ENCODE measurements at places on chromosomes 13 and 19. TPM values are rescaled to one million over a fixed set of nuclear protein-coding genes. Genes with fewer than 3 reads are reported as not detected.

DNA sequence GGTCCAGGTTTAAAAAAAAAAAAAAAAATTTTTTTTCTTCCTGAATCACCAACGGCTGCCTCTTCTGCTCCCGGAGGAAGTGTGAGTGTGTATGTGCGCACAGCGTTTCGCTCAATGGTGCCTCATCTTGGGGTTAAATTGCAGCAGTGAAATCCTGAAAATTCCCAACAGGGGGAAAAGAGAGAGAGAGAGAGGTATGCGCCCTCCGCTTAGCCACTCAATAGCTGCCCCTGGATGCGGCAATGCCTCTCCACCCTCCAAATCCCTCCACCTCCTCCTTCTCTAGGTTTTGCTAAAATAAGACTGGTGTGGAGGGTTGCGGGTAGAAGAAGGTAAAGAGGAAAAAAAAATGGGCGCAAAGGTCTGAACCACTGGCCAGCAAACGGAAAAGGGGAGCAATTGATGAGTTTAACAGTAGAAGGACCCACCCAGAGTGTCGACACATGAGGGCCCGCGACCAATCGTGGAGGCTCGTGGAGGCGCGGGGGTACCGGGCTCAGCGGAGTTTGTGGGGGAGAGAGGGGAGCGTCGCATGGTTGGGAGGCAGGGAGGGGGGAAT is 853 bp upstream of the CACNA1A start:
- no peak for DNase-seq

DNA sequence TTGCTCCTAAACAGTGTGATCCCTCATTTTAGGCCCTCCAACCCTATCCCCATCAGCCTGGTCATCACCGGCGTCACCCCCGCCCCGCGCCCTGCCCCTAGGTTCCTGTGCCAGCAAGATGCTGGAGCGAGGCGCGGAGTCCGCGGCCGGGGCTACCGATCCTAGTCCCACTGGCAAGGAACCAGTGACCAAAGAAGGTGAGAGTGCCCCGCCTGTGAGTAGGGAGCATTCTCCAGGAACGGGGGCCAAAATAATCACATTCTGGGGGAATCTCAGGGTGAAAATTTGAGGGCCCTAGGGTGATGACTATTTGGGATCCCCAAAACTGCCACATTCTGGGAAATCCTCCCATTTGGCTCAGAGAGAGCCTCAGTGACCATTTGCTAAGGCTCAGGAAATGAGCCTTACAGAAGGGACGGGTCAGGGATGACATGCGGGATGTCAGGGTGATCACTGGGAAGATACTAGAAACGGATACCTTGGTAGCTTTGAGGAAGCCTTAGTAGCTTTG is 1.4 kb downstream of the ZNF575 start:
- no peak for DNase-seq

- DNase-seq = no peak
Measured at GRCh38 chr13:108747843-108748242, 118.4 kb downstream of the MYO16 start.

DNA sequence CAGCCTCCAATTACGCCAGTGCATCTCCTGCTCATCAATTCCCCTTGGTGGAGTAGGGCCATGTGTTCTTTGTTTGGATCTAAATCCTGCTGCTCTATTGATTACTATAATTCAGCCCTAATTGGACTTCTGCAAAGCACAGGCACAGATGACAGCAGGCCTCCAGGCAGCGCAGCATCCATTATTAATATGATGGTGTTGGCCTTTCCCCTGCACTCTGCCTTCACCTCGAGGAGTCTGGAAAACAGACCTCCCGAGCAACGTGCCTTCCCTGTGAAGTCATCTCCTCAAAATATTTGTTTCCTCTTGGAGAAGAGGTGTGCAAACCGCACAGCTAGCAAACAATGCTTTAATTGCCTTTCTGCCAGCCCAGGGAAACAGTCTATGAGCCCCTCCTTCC is 92.5 kb downstream of the UQCRFS1 start:
- no peak for DNase-seq

- no peak for DNase-seq
Measured at GRCh38 chr13:23510979-23511735, 59.1 kb upstream of the TNFRSF19 start.

DNA sequence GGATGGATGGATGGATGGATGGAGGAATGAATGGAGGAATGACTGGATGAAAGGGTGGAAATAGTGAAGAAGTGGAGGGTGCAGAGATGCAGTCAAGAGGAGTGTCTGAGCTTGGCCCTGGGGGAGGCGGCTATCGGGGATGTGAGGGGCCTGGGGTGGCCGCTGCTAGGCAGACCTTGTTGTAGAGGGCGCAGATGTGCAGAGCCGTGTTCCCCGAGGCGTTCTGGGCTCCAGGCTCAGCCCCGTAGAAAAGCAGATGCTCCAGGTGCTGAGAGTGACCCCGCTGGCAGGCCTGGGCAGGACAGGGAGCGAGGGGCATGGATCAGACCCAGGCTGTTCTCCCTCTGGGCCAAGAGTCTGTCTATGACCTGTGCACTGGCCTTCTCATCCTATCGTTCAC is 8.4 kb downstream of the SHANK1 start:
- DNase-seq = no peak

GRCh38 chr13:111114362-111115060 is 599 bp upstream of the ARHGEF7 start:
- peak; percentile 91 for DNase-seq

DNA sequence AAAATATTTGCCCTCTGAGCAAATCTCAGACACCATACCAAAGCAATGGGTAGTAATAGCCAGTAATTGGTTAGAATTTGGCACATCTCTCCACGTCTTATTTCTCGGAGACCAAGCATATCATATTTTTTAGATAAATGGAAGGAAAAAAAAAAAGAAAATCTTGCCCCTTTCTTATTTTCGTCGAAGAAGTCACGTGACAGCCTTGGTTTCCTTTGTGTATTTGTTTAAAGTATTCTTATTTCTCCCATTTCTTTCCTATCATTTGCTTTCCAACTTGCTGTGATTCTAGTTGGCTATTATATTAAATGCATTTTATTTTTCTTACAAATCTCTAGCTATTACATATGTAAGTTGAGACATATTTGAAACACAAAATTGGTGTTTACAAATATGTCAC is 2155.9 kb downstream of the PCDH9 start:
- no peak for DNase-seq

GRCh38 chr13:51704399-51705313 is 99.3 kb downstream of the DHRS12 start:
- DNase-seq = peak; percentile 47

DNA sequence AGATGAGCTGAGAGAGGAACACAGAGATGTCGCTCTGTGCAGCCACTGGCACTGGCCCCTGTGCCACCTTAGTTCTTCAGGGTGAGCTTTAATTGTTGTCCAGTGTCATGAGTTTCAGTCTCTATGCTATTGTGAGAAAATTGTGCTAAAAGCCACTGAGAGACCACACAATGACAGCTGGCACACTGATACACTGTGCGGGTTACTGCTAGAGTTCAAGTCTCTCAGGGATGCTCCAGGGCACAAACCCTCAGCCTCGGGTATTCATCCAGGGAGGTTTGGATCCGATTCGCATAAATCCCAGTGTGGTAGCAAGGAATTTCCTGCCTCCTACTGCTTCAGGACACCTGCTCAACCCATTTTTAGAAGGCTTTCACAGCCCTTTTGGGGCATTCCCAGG is 68.1 kb upstream of the EDNRB start:
- no peak for DNase-seq

- no peak for DNase-seq
Measured at GRCh38 chr13:97512732-97513131, 78.8 kb downstream of the RAP2A start.

- DNase-seq = no peak
Measured at GRCh38 chr19:17420475-17420924, 653 bp downstream of the MVB12A start.

DNA sequence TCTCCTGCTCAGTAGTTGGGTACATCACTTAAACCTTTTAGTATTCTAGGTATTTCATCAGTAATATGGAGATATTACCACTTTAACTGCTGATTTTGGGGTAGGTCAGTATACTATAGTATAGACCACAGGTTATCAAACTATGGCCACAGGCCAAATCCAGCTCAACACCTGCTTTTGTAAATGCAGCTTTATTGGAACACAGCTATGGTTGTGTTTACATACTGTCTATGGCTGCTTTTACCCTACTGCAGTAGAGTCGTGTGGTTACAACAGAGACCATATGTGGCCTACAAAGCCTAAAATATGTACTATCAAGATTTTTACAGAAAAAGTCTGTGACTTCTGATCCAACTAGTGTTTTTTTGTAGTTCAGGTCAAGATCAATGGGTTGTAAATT is 10.3 kb downstream of the COG6 start:
- DNase-seq = no peak

- DNase-seq = no peak
Measured at GRCh38 chr13:38803531-38803930, 116.7 kb downstream of the FREM2 start.

GRCh38 chr19:40358773-40359172 is 10.3 kb downstream of the PLD3 start:
- DNase-seq = no peak

DNA sequence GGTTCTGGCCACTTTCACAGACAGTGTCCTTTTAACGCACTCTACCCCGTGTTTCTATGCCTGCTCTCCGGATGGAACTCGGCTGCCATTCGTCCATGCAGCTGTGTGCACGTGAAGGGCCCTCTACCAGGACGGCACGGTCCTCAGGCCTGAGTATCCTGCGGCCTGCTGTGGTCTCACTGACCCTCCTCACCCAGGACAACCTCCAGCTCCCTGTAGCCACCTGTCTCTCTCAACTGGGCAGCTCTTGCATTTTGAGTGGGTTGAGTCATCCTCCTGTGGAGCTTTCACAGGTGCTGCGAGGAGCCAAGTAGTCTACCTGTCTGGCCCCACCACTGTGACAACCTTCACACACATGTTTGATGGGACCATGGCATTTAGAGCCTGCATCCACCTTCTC is 321.7 kb upstream of the TSHZ3 start:
- DNase-seq = peak; percentile 87

- DNase-seq = no peak
Measured at GRCh38 chr19:11485245-11485837, 4.5 kb upstream of the ELAVL3 start.

- no peak for DNase-seq
Measured at GRCh38 chr19:46604781-46605355, 3.7 kb downstream of the CALM3 start.

DNA sequence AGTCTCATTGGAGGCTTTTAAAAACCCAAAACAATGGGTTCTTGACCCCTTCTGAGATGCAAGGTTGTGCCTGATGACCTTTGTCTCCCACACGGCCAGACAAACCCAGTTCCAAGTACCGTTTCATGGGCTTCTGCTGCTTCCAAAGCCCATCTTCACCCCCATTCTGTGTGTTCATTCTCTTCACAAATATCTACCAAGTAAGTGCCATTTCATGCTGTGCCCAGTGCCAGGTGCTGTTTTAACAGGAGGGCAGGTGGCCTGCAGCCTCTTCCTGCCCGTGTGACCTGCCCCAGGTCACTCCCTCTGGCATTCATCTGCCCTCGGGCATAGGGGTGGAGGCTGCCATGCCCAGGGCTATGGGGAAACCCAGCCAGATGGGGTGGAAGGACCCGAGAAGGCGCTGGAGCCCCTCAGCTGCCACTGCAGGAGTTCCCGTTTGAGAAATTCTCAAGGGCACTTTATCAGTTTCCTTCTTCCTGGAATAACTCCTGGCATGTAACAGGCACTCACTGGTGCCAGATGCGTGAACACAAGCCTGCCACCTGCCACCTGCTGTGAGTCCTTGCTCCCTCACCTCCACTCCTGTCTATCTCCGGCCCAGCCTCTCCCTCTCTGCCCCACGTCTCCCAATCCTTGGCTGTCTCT is 12.5 kb downstream of the CAPN12 start:
- no peak for DNase-seq

- DNase-seq = peak; percentile 91
Measured at GRCh38 chr13:113906571-113906970, 42.7 kb upstream of the GAS6 start.

DNA sequence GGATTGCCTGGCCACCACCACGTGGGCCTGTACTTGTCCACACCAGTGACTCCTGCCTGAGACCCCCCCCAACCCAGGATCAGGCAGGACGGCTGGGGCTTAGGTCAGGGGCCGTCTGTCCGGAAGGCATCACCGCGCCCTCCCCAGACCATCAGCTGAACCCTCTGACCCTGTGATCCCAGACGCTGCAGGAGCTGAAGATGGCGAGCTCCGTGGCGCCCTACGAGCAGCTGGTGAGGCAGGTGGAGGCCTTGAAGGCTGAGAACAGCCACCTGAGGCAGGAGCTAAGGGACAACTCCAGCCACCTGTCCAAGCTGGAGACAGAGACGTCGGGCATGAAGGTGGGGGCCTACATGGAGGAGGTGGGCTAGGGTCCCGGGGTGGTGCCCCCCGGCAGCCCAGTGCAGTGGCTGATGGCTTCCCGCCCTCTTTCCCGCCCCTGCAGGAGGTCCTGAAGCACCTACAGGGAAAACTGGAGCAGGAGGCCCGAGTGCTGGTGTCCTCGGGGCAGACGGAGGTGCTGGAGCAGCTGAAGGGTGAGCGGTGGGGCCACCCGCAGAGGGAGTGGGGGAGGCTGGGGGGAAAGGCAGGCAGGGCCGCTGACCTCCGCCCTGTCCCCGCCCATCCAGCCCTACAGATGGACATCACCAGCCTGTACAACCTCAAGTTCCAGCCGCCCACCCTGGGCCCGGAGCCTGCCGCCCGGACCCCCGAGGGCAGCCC is 3.0 kb downstream of the APC2 start:
- DNase-seq = no peak

DNA sequence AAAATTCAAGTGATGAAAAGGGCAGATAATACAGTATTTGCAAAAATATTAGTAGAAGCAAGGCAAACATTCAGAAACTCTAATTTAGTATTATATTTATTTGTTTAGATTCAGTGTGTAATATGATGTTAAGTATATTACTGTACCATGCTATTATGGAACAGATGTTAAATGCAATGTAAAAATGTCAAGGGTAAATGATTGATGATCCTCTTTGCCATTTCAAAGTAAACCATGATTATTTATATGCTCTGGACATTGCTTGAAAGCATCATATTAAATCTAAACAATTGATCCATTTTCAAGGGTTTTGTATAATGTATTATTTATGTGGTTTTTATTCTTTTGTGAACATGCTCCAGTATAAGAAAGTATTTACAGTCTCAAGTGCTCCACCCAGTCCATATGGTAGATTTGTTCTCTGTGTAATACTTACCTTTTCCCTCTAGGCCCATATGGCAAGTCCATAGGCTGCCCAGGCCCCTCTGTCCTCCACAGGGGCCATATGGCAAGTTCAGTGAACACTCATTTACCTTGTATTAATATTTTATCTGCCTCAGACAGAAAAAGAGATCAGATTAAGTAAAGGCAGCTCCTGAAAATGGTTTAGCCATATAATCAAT is 353.5 kb downstream of the DACH1 start:
- no peak for DNase-seq

Gene NUP62
- total RNA-seq = 38.5 TPM

Gene FCHO1
- total RNA-seq = 1.7 TPM

Gene FAM216B
- not detected for total RNA-seq

Gene SELENOV
- total RNA-seq = not detected

Gene GNG7
- 6.3 TPM for total RNA-seq

Gene ADGRE1
- total RNA-seq = 0.17 TPM

Gene LILRB3
- 13.5 TPM for total RNA-seq

Gene PROZ
- total RNA-seq = not detected

Gene PCP2
- total RNA-seq = not detected

Gene LMTK3
- 0.17 TPM for total RNA-seq

Gene ZNF460
- 75.0 TPM for total RNA-seq

Gene TPTE2
- total RNA-seq = not detected

Data from esophagus muscularis mucosa (tissue), 4 donors.